ENCODE measurements at places on chromosomes 16 and 17. TPM values are rescaled to one million over a fixed set of nuclear protein-coding genes. Genes with fewer than 3 reads are reported as not detected.

The NCOR1 gene
- total RNA-seq = 205 TPM

The CIAPIN1 gene
- 41.2 TPM for total RNA-seq

The TP53TG3F gene
- not detected for total RNA-seq

The TBC1D16 gene
- 32.2 TPM for total RNA-seq

GRCh38 chr16:10694830-10695229 lies at the start of gene TEKT5:
Gene TEKT5, minus strand, starts transcription at chr16:10694930. Its CDS starts 57 bp downstream, at chr16:10694873.
- no peaks in the 10 kb centered on the region for H3K4me1 ChIP-seq
- H3K27ac ChIP-seq = no peak within 1 kb of the TSS
- no peaks in the 10 kb centered on the region for H3K27me3 ChIP-seq
- no peaks in the 10 kb centered on the region for H3K36me3 ChIP-seq
- H3K4me3 ChIP-seq = no peak within 1 kb of the TSS

- H3K4me3 ChIP-seq = no peak overlapping the region
- H3K27me3 ChIP-seq = no peaks in the 10 kb centered on the region
- no peaks in the 10 kb centered on the region for H3K36me3 ChIP-seq
- DNase-seq = no peak
- H3K4me1 ChIP-seq = no peaks in the 10 kb centered on the region
Observed at GRCh38 chr17:78517421-78517820, 59.8 kb downstream of the DNAH17 start.

GRCh38 chr16:68506331-68507053 lies 32.6 kb upstream of the ZFP90 start:
- no peak for DNase-seq
- no peaks in the 10 kb centered on the region for H3K4me1 ChIP-seq

Measured in thyroid gland (tissue), 4 donors.